ENCODE measurements at places on chromosomes 12 and 14.
A peak's percentile ranks its signal among the peaks of the same experiment; 100 is the strongest.

- peak; percentile 37 for DNase-seq
Measured at GRCh38 chr14:45426685-45427282, 173.8 kb upstream of the MIS18BP1 start.

- peak; percentile 75 for DNase-seq
Measured at GRCh38 chr14:101980700-101981099, 16.3 kb downstream of the DYNC1H1 start.

DNA sequence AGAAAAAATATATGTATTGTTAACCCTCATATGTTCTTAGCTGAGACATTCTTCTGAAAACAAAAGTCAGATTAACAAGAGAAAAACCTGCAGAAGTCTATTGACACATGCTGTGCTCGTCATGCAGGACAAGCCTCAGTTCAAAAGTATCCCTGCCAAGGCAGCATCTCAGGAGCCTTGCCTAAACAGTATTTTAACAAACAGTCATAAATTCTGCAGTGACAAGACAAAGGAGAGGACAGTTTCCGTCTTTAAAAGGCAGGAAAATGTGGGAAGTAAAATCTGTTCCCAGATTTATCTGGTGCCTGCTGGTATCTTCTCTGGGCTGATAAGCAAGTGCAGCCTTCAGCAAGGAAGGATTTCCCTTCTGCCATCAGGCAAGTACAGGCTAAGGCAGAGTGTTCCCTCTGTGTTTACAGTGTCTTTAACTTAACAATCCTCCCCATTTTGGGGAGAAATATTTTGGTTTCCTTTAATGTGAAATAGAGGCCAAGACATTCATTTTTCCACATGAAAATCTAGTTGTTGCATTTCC lies 480.2 kb upstream of the CCDC196 start:
- no peak for DNase-seq

- DNase-seq: no peak
Measured at GRCh38 chr12:90020881-90021280, 312.2 kb upstream of the ATP2B1 start.

DNA sequence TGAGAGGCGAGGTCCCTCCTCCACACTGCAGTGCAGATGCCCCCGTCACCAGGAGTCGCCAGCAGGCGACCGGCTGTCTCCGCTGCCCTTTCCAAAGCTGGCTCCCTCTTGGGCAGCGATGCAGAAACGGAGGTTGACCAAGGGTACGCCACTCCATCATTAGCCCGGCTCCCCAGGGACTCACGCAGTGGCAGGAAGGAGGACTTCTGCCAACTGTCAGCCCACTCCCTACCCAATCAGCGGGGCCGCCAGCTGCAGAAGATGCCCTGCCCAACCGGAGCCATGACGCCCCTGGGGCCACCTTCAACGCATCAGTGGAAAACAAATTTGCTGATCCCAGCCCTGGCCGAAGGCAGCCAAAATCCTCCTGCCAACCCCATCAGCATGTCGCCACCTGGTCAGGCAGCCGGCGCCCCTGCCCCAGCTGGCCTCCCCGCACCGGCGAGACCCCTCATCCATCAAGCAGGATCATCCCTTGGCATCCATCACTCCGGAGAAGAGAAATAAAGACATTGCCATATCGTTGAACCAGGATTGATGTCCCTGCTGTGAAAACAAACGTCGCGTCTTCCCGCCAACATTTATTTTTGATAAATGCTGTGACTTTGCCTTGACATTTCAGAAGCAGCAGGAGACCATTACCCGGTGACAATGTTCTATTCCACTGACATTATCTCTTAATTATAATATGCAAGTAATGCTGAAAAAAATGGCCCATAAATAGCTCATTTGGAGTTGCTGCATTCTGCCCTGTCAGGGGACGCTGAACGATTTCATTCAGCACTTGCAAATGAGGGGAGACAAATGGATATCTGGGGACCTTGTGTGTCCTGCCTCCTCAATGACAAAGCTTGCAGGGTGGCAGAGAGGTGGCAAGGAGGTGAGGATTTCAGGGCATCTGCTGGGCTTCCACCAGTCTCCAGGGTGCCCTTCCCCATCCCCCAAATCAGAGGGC lies 105.1 kb downstream of the SCARB1 start:
- DNase-seq: no peak

- DNase-seq: no peak
Measured at GRCh38 chr14:29757711-29758233, 169.9 kb downstream of the PRKD1 start.

GRCh38 chr12:82963956-82964355 lies 277.2 kb downstream of the TMTC2 start:
- DNase-seq: no peak

DNA sequence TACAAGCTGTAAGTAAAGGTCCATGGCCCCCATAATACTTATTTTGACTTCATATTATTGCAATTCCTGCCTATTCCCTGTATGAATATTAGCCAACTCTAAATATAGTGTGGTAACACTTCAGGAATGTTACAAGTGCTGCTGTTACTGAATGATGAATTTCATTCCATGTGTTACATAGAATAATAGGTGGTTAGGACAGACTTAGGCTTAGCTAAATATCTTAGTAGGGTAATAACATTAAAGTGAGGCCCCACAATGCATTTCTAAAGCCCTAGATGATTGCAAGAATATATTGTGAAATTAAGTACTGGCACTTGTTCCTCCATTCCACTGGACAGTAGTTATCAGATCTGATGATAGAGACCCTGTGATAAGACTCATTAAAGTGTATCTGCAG lies 182.7 kb downstream of the PCNX1 start:
- DNase-seq: no peak

DNA sequence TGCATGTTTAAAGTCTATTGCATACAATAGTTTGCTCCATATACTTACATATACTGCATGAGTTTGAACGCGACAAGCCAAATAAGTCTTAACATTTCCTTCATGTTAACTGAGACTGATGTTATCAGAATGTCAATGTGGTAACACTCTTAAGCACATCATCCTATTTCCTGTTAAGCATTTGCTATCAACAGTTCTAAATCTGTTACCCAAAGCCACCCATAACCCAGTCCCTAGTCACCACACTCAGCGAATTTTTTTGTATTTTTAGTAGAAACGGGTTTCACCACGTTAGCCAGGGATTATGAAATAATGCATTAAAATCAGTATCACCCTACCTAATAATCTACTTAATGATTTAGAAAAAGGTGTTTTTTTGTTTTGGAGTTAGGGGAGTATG lies 39.4 kb downstream of the HNRNPC start:
- no peak for DNase-seq

GRCh38 chr12:125169870-125170269 lies 104.6 kb downstream of the AACS start:
- no peak for DNase-seq

GRCh38 chr14:94027566-94028449 lies 1.7 kb downstream of the OTUB2 start:
- no peak for DNase-seq

- peak; percentile 31 for DNase-seq
Measured at GRCh38 chr12:54279227-54279631, 693 bp downstream of the CBX5 start.

DNA sequence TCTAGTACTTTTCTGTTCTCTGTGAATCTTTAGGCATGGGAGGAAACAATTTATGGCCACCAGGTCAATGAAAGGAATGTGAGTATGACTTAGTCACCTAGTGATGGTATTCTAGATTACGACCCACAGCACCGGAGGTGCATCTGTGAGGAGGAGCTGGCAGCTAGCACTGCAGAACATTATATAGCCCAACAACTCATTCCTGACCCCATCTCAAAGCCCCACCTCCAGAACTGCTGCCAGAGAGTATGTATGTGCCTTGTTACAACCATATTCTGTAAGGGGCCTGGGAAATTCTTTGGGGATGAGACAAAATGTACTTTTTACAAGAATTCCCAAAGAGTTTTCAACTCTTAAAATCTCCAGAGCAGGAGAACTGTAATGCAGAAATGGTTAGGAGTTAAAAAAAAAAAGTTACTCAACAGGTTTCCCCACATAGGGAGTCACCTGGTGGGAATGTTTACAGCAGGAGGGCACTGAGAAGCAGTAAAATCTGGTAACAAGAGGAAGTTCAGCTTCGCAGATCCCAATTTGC lies 34.9 kb upstream of the CERS5 start:
- no peak for DNase-seq

GRCh38 chr14:55274751-55275150 lies 3.5 kb downstream of the FBXO34 start:
- DNase-seq: no peak

- no peak for DNase-seq
Measured at GRCh38 chr12:72647139-72647538, 375.0 kb downstream of the TRHDE start.
